ENCODE measurements at places on chromosomes 16 and 17.
A peak's percentile ranks its signal among the peaks of the same experiment; 100 is the strongest.

GRCh38 chr17:37259030-37259735, 116.6 kb upstream of the C17orf78 start:
- peak; percentile 34 for DNase-seq

DNA sequence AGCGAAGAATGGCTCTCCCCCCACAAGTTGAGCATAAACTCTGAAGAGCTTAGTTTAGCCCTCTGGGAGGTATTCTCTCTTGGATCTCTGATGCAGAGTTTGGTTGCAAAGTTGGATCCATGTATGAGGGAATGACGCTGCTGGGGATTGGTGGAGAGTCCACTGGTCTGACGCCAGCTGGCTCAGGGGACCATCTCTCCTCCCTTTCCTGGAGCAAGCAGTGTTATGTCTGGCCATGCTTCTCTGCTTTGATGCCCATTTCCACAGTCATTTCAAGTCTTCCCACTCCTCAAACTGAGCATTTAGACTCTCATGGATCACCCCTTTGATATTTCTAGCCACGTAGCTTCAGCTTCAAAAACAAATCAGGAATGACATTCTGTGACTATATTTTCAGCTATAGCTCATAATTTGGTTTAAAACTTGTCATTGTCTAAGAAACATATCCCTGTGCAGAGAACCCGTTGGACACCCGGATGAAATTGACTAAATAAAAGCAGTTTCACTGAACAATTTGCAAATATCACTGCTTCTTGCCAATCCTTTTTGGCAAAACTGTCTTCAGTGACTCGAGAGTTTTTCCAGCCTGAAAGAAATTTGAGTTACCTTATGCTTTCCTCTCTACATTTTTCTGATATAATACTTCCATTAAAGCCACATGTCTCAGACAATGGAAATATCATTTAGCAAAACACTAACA, 193.4 kb upstream of the CDH11 start:
- no peak for DNase-seq

- DNase-seq = no peak
Measured at GRCh38 chr16:58028541-58029070, 3.1 kb downstream of the MMP15 start.

GRCh38 chr17:42406615-42407288, 16.3 kb downstream of the CAVIN1 start:
- DNase-seq = no peak

DNA sequence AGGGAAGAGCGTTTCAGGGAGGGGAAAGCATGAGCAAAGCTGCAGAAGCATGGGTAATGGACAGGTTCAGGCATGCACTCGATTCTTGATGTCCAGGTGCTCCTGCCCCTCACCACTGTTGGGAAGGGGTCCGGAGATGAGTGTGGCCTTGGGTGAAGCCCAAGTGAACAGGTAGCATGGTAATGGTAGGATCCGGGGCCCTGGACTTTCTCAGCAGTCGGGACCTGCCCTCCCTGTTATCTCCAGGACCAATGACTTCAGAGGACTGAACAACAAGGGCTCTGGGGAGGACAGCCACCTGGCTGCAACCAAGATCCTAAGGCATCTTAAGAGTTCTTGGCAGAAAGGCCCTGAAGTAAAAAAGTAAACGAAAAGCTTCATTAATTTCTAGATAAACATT, 306.8 kb downstream of the CPPED1 start:
- DNase-seq = no peak

DNA sequence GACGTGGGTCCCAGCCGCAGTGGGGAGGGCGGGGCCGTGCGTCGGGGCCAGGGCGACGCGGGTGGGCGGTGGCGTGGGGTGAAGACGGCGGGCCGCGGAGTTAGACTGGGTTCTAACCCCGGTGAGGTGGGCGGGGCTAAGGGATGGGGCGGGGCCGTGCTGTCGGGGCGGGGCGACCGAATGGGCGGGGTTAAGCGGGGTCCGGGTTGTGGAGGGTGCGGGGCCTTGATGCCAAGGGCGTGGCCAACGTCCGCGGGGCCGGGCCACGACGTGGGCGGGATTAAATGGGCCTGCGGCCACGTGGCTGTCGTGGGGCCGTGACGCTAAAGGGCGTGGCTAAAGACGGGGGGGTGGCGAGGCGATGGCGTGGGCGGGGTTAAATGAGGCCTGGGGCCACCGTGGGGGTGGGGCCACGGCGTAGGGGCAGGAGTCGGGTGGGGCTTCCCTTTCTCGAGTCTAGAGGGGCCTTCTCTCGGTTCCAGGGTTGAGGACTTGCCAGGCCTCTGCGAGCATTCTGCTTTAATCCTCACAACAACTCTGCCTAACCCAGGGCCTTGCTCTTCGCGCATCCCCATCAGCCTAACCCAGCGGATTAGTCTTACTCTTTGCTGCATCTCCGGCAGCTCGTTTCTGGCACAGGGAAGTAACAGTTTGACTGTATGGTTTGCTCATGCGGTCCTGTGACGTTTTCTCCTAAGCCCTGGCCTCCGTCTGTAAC, 739 bp downstream of the TCF25 start:
- DNase-seq = peak; percentile 95

- DNase-seq = no peak
Measured at GRCh38 chr16:27174007-27174406, 29.3 kb upstream of the KDM8 start.

- no peak for DNase-seq
Measured at GRCh38 chr16:72722552-72722951, 325.4 kb downstream of the ZFHX3 start.

GRCh38 chr16:75458439-75458838, 6.0 kb downstream of the TMEM170A start:
- no peak for DNase-seq

GRCh38 chr16:74768239-74768638, 6.4 kb downstream of the FA2H start:
- DNase-seq = no peak

Measured in H54 (cell line).